A549 (cell line): ENCODE measurements at places on chromosomes 11 and 22. TPM values are rescaled to one million over a fixed set of nuclear protein-coding genes. Genes with fewer than 3 reads are reported as not detected.

WBP2NL gene
- polyA plus RNA-seq = 0.08 to 0.12 TPM (median 0.10 TPM) in 3 replicates

RCOR2 gene
- 0.46 to 0.82 TPM (median 0.58 TPM) in 3 replicates for polyA plus RNA-seq

MPZL3 gene
- 0.33 to 0.47 TPM (median 0.34 TPM) in 3 replicates for polyA plus RNA-seq

ZC3H7B gene
- polyA plus RNA-seq = 22.8 to 23.5 TPM (median 23.5 TPM) in 3 replicates

OR9G4 gene
- polyA plus RNA-seq = not detected in 3 replicates

LARGE2 gene
- polyA plus RNA-seq = 1.4 to 2.3 TPM (median 2.1 TPM) in 3 replicates

PANX3 gene
- polyA plus RNA-seq = not detected in 3 replicates

TMEM191B gene
- polyA plus RNA-seq = 0.53 to 0.70 TPM (median 0.67 TPM) in 3 replicates

RIBC2 gene
- 2.4 to 3.8 TPM (median 3.6 TPM) in 3 replicates for polyA plus RNA-seq

GAB4 gene
- polyA plus RNA-seq = not detected in 3 replicates
